ENCODE measurements at places on chromosomes 2 and 18. TPM values are rescaled to one million over a fixed set of nuclear protein-coding genes. Genes with fewer than 3 reads are reported as not detected.

CTLA4 gene
- not detected for total RNA-seq

- H3K4me1 ChIP-seq = no peaks in the 10 kb centered on the region
- H3K27me3 ChIP-seq = no peaks in the 10 kb centered on the region
- no peaks in the 10 kb centered on the region for H3K36me3 ChIP-seq
Observed at GRCh38 chr2:235343869-235344268, 150.0 kb upstream of the AGAP1 start.

DNA sequence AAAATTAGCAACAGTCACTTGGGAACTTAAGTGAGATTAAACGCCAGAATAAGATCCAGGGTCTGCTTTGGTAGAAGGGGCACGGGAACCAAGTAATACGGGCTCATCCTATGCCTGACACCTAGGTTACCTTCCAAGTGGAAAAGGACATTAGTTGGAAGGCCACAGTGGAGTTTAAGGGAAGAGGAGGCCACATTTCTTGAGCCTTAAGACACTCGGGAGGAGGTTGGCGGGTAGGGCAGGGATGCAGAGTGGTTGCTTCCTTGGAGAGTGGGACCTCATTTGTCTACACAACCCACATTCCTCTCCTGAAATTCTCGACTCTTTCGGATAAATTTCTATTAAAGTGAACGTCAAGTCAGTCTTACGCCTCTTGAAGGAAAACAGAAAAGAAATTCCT, 510 bp upstream of the DNAH6 start:
- H3K27ac ChIP-seq = peak overlapping the region; percentile 62
- peak overlapping the region; percentile 50 for H3K4me3 ChIP-seq

DNA sequence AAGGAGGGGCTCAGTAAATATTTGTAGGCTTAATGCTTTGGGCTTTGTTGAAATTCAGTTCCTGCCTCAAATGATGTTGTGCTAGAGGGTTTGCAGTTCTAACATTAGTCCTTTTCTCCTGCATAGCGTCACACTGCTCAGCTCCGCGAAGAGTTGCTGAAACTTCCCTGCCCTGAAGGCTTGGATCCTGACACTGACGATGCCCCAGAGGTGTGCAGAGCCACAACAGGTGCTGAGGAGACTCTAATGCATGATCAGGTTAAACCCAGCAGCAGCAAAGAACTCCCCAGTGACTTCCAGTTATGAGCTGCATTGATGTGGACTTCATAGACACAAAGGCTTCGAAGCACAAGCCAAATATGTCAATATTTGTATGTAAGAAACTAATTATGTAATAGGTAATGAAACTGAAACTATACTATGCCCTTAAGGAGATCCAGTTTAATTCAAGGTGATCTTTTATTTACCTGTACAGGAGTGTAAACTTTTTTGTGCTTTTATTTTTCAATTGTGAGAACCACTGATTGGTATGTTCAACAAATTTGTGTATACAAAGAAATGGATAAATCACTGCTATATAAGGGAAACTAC, 10.2 kb upstream of the TTC27 start:
- peaks cover 78% of the 10 kb centered on the region for H3K36me3 ChIP-seq
- no peaks in the 10 kb centered on the region for H3K27me3 ChIP-seq
- peaks cover 5% of the 10 kb centered on the region for H3K4me1 ChIP-seq
- peak; percentile 52 for DNase-seq

DNA sequence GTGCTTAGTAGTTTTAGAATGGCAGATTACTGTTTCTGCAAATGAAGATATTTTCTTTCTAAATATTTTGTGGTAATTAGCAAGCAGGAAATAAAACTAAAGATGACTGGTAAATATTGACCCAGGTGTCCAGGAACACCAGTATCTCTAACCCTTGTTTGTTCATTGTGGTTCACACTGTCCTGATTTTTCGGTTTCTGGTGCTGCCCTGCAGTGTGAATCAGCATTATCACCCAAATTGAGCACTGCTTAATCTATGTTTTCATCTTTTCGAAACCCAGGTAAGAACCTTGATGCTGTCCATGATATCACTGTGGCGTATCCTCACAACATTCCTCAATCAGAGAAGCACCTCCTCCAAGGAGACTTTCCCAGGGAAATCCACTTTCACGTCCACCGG, 167.4 kb downstream of the CAPN13 start:
- no peaks in the 10 kb centered on the region for H3K27me3 ChIP-seq
- peaks cover 10% of the 10 kb centered on the region for H3K36me3 ChIP-seq
- H3K27ac ChIP-seq = no peak overlapping the region
- peaks cover 4% of the 10 kb centered on the region for H3K4me1 ChIP-seq

GRCh38 chr18:65934874-65935273, 184.1 kb downstream of the CDH7 start:
- no peak overlapping the region for H3K4me3 ChIP-seq
- H3K27ac ChIP-seq = no peak overlapping the region
- no peaks in the 10 kb centered on the region for H3K4me1 ChIP-seq
- no peaks in the 10 kb centered on the region for H3K36me3 ChIP-seq
- no peak for DNase-seq

TFCP2L1 gene
- 48.2 TPM for total RNA-seq

DQX1 gene
- 22.8 TPM for total RNA-seq

DNA sequence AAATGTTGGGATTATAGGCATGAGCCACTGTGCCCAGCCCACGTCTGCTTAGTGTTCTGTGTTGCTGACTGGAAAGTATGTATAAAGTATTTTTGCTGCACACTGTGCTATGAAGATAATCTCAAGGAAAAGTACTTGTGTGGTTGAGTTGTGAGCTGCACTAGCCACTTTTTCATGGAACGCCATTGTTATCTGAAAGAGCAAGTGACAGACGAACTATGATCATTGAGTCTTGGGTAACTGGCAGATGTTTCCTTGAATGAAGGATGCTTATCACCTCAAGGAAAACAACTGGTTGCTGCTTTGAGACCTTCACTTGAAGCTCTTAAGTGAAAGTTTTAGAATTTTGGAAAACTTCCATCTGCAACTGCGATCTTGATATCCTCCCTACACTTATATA, 82.2 kb upstream of the KCTD1 start:
- no peak for DNase-seq
- no peaks in the 10 kb centered on the region for H3K4me1 ChIP-seq
- H3K4me3 ChIP-seq = no peak overlapping the region
- no peak overlapping the region for H3K27ac ChIP-seq
- no peaks in the 10 kb centered on the region for H3K27me3 ChIP-seq
- no peaks in the 10 kb centered on the region for H3K36me3 ChIP-seq

GRCh38 chr2:120320318-120320851, 25.6 kb upstream of the INHBB start:
- DNase-seq = peak; percentile 30
- no peak overlapping the region for H3K4me3 ChIP-seq
- H3K27me3 ChIP-seq = no peaks in the 10 kb centered on the region
- H3K27ac ChIP-seq = no peak overlapping the region
- H3K36me3 ChIP-seq = no peaks in the 10 kb centered on the region

ADNP2 gene
- 22.9 TPM for total RNA-seq

GRCh38 chr2:31523871-31524492, 56.8 kb downstream of the SRD5A2 start:
- no peaks in the 10 kb centered on the region for H3K36me3 ChIP-seq
- no peak overlapping the region for H3K27ac ChIP-seq
- H3K4me1 ChIP-seq = no peaks in the 10 kb centered on the region
- no peaks in the 10 kb centered on the region for H3K27me3 ChIP-seq
- peak; percentile 55 for DNase-seq

VWC2L gene
- total RNA-seq = not detected

ANKRD30BL gene
- total RNA-seq = 0.73 TPM

PGAP1 gene
- 1.7 TPM for total RNA-seq

DNA sequence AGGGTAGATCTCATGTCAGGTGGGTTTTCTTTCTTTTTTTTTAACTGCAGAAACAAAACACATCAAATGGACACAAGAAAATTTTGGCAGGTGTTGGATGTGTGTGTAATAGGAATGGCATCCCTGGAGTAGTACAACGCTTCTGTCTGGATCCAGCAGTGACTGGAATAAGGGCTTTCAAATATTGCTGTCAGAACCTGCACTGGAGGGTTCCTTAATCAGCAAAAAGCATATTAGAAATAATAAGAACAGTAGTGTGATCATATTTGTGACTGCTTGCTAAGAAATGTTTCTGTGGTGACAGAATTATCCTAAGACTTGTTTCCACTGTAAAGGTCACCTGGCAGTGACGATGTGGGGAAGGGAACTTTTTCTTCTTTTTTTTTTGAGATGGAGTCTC, 30.8 kb downstream of the CREG2 start:
- H3K27me3 ChIP-seq = no peaks in the 10 kb centered on the region
- no peak for DNase-seq
- no peak overlapping the region for H3K27ac ChIP-seq
- H3K36me3 ChIP-seq = no peaks in the 10 kb centered on the region
- no peaks in the 10 kb centered on the region for H3K4me1 ChIP-seq

- no peaks in the 10 kb centered on the region for H3K27me3 ChIP-seq
- no peak for DNase-seq
- H3K4me3 ChIP-seq = no peak overlapping the region
- no peaks in the 10 kb centered on the region for H3K36me3 ChIP-seq
- H3K4me1 ChIP-seq = no peaks in the 10 kb centered on the region
- no peak overlapping the region for H3K27ac ChIP-seq
Observed at GRCh38 chr18:5508821-5509220, 35.0 kb downstream of the EPB41L3 start.

- no peak for DNase-seq
- H3K27me3 ChIP-seq = no peaks in the 10 kb centered on the region
- H3K4me3 ChIP-seq = no peak overlapping the region
- no peaks in the 10 kb centered on the region for H3K4me1 ChIP-seq
- H3K27ac ChIP-seq = no peak overlapping the region
Observed at GRCh38 chr18:76367168-76368125, 127.6 kb downstream of the ZNF516 start.

QPCT gene
- 4.8 TPM for total RNA-seq

TRIB2 gene
- total RNA-seq = 6.4 TPM

DNA sequence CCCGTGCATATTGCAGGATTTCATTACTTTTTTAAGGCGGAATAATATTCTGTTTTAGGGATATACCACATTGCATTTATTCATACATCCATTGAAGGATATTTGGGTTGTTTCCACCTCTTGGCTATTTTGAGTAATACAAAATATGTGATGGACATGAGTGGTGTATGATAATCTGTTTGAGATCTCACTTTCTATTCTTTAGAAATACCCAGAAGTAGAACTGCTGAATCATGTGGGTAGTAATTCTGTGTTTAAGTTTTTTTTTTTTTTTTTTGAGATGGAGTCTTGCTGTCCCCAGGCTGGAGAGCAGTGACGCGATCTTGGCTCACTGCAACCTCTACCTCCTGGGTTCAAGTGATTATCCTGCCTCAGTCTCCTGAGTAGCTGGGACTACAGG, 201.4 kb downstream of the NYAP2 start:
- H3K27me3 ChIP-seq = no peaks in the 10 kb centered on the region
- H3K4me3 ChIP-seq = no peak overlapping the region
- no peaks in the 10 kb centered on the region for H3K36me3 ChIP-seq
- no peak overlapping the region for H3K27ac ChIP-seq

FZD7 gene
- total RNA-seq = 5.1 TPM

- no peak overlapping the region for H3K4me3 ChIP-seq
- no peak overlapping the region for H3K27ac ChIP-seq
- peak; percentile 8 for DNase-seq
- H3K4me1 ChIP-seq = peaks cover 88% of the 10 kb centered on the region
- H3K27me3 ChIP-seq = peaks cover 59% of the 10 kb centered on the region
Observed at GRCh38 chr2:63053081-63053888, 2.7 kb downstream of the OTX1 start.

DNA sequence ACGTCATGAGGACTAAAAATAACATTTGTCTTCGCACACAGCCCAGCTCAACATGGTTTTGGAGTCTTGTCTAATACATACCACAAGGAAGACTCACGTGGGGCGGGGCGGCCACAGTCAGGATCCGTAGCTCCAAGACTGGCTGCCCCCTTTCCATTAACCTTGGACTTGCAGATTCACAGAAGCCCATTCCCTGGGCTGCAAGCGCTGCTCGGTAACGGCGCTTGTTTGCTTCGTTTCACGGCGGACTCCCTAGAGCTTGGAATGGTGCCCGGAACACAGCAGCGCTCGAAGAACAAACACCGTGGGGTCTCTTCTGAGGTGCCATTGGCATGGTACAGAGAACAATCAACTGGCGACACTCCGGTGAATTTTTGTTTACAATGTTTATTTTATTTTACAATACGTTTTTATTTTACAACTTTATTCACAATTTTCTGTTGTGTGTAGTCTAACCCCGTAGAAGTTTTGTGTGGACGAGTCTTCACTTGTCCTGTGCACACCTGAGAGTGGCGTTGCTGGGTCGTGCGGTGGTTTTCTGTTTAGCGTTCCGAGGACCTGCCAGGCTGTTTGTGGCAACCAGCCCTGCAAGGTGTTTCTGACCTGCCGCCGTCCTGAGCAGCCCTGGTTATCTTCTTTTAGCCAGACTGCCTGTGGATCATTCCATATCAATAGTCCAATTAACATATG, 126.5 kb downstream of the GALR1 start:
- H3K4me1 ChIP-seq = no peaks in the 10 kb centered on the region
- no peaks in the 10 kb centered on the region for H3K36me3 ChIP-seq
- H3K4me3 ChIP-seq = no peak overlapping the region
- H3K27me3 ChIP-seq = no peaks in the 10 kb centered on the region
- H3K27ac ChIP-seq = no peak overlapping the region

C2orf80 gene
- total RNA-seq = not detected

DNA sequence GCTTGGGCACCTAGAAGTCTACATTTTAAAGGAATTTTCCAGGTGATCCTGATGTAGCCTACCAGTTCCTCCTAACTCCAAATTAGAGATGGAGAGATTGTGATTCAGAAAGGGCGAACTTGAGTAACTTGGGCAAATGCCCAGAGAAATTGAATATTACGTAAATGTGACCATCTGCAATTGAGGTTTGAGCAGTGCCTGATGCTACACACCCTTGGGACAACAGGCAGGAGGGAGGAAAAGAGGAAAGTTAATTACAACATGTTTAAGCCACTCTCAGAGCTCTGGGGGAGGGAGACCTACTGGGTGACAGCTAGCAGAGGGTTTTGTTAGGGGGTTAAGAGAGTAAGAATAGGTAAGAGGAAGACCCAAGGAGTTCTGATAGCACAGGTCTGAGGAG, 208.9 kb downstream of the LPIN1 start:
- H3K36me3 ChIP-seq = no peaks in the 10 kb centered on the region
- H3K4me3 ChIP-seq = no peak overlapping the region
- no peaks in the 10 kb centered on the region for H3K27me3 ChIP-seq
- no peak overlapping the region for H3K27ac ChIP-seq

SCN9A gene
- 1.8 TPM for total RNA-seq

DNA sequence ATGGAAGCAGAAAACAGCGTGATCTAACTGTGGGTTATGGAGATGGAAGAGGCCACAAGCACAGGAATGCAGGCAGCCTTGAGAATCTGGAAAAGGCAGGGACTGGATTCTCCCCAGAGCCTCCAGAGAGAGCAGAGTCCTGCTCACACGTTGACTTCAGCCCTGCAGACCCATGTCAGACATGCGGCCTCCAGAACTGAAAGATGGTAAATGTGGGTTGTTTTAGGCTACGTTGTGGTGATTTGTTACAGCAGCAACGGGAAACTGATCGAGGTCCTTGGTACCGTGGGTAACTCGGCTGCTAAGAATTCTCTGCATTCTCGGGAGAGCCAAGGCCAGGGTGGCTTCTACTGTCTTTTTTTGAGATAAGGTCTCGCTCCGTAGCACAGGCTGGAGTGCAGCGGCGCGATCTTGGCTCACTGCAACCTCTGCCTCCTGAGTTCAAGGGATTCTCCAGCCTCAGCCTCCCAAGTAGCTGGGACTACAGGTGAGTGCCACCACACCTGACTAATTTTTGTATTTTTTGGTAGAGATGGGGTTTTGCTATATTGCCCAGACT, 97.1 kb downstream of the ACKR3 start:
- H3K27ac ChIP-seq = no peak overlapping the region
- H3K4me3 ChIP-seq = no peak overlapping the region
- no peaks in the 10 kb centered on the region for H3K36me3 ChIP-seq
- H3K4me1 ChIP-seq = no peaks in the 10 kb centered on the region
- no peaks in the 10 kb centered on the region for H3K27me3 ChIP-seq
- no peak for DNase-seq

GRCh38 chr2:146916914-146917313, 927.9 kb upstream of the ACVR2A start:
- no peak overlapping the region for H3K27ac ChIP-seq
- no peaks in the 10 kb centered on the region for H3K4me1 ChIP-seq
- no peak overlapping the region for H3K4me3 ChIP-seq
- H3K27me3 ChIP-seq = no peaks in the 10 kb centered on the region
